ENCODE measurements at places on chromosomes 5 and 9.

- no peak for DNase-seq
Measured at GRCh38 chr5:169788168-169788567, 151.1 kb downstream of the DOCK2 start.

DNA sequence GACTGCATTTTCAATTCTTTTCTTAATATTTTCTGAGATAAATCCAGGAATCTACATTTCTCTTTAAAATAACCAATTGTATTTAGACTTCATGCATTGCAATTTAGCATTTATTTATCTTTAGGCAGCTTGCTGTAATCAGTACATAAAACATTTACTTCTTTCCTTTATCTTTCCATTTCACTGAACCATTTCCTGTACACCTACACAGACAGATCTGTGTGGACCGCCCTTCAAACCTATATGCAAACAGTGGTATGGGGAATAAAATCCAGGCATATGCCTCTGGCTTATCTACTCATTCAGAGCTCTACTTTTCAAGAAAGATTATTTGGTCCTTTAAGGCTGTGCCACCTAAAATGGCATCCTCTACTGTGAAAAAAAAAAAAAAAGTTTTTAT, 640.0 kb downstream of the MAT2B start:
- DNase-seq: no peak

DNA sequence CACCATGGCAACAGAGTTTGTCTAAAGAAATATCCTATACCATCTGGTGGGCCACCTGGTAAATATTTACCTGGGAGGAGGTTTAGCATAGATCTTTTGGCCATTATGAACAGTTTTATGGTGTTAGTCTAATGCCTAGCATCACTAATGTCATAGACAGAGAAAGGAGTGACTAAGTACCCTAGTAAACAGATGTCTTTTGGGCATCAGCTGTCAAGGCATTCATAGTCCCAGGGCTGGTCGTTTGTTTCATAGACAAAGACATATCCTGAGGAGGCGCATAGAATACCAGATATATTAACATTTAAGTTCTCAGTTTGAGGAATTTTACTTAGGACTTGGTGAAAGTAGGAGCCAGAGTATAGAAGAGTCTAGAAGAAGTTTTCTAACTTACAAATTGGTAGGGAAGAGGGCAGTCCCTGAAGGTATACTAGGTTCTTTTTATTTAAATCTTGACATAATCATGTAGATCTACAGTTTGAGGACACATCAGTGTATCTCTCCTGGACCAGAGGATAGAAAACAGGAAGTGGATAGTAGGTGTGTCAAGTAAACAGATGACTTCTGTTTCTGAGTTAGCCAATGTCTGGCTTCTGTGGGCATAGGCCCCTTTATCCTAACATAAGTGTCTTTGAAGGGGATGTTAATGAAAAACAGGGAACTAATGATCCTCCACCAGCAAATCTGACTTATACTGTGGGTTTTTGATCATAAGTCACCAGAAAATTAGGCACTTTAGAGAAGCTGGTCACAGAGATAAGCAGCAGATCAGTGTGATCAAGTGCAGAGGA, 105.0 kb upstream of the PRSS3 start:
- DNase-seq: no peak

DNA sequence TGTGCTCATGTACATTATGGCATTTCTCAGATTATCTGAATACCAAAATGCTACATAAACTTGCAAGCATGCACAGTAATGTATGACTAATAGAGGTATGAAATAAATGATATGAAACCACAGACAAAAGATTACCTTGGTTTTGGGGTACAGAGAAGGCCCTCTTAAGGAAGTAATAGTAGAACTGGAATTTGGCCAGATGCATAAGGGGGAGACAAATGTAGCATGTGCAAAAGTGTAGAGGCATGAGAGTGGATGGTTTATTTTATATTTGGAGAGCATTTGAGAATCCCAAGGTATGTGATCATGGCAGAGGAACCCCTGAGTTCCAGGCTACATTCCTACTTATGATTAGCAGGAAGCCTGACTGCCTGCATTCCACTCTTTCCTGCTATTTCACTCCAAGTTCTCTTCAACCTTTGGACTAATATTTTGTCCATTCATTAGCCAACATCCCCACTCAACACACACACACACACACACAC, 74.2 kb downstream of the MAMDC2 start:
- no peak for DNase-seq

- no peak for DNase-seq
Measured at GRCh38 chr9:70390933-70391341, 23.5 kb downstream of the KLF9 start.

DNA sequence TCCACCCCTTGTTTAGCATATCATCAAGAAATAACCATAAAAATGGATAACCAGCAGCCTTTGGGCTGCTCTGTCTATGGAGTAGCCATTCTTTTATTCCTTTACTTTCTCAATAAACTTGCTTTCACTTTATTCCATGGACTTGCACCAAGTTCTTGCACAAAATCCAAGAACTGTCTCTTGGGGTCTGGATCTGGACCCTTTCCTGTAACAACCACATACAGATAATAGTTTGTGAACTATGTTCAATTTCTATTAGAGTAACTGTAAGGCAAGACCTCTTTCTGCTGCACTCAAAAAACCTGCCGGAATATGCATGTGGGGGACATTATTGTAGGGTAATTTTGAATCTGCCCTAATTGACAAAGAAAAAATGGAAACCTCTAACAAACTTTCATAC, 66.9 kb upstream of the TMEM215 start:
- no peak for DNase-seq

GRCh38 chr9:133679056-133679455, 42.9 kb downstream of the DBH start:
- DNase-seq: peak; percentile 63

- DNase-seq: no peak
Measured at GRCh38 chr5:156164306-156164705, 162.7 kb upstream of the SGCD start.

DNA sequence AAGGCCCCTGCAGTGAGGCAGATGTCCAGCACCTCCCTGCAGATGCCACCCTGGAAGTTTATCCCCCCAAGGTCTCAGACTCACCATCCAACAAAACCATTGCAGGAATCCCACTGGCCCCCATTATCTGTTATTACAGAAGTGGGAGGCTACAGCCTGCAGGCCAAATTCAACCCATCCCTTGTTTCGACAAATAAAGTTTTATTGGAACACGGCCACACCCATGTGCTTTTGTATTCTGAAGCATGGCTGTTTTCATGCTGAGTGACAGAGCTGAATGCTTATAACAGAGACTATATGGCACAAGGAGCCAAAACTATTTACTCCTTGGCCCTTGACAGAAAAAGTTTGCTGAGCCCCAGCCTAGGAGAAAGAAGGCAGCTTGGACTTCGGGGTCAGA, 428.8 kb downstream of the CDK5RAP2 start:
- no peak for DNase-seq

DNA sequence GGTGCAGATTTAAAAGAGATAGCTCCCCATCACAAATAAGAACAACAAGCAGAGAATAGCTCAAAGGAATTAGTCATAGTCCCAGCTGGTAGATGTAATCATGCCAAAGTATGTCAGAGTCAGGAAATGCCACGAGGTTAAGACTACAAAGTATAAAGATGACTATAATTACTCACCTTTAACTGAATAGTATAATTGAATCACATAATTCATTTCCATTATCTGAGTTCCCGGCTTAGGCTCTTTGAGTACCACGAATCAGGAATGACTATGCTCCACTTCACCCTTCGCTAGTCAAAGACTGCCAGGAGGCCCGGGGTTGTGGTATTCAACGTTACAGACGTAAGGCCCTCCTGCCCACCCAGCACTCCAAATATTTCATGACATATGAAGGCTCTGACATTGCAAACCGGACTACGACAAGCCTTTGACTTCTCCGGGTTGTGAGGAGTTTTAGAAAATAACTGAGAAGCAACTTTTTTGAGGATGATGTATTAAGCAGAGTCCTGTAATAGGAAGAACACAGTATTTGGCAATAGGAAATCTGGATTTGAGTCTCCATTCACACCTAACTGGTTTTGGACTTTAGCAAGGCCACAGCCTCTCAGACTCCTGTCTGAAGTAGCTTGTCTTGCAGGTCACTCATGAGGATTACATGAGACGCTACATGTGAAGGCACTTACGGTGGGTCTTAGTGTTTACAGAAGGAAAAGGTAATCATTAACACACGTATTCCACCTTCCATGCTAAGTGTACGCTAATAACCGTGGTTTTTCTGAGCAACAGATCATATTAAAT, 64.6 kb downstream of the ENC1 start:
- DNase-seq: peak; percentile 49

GRCh38 chr5:143790457-143791112, 21.4 kb upstream of the HMHB1 start:
- no peak for DNase-seq

- DNase-seq: no peak
Measured at GRCh38 chr5:1436681-1437080, 8.6 kb downstream of the SLC6A3 start.

GRCh38 chr5:133362438-133362837, 249.9 kb downstream of the FSTL4 start:
- DNase-seq: no peak

- DNase-seq: no peak
Measured at GRCh38 chr5:175264406-175264805, 179.6 kb downstream of the DRD1 start.

DNA sequence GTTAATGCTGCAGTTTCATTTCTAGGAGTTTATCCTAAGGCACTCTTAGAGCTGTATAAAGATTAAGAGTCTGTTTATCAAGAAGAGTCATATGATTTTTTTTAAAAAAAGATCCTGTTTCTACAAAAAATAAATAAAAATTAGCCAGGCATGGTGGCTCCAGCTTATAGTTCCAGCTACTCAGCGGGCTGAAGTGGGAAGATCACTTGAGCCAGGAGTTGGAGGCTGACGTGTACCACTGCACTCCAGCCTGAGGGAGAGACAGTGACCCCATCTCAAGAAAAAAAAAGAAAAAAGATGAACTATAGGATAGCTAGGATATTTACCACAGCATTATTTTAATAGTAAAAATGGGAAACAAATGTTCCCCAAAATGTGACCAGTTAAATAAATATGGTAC, 3.3 kb upstream of the UBE2D2 start:
- DNase-seq: no peak

DNA sequence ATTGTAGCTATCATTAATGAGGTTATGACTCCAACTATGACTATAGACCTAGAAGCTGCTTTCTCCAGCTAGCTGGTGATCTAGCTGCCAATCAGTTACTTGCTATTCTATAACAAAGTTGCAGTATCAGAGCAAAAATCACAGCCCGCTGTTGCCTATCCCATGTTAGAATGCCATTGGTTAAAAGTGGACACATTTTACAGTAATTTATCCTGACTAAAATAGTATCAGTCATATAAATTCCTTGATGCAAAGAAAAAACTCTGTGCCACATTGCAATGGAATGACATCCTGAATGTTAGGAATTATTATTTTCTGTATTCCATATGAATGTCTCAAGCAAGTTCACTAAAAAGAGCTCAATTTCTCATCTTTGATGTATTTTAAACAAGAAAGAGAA, 626.5 kb downstream of the PDE4D start:
- DNase-seq: no peak

- no peak for DNase-seq
Measured at GRCh38 chr9:127537792-127538191, 74.3 kb upstream of the STXBP1 start.

- no peak for DNase-seq
Measured at GRCh38 chr5:175897285-175897684, 25.9 kb downstream of the CPLX2 start.

DNA sequence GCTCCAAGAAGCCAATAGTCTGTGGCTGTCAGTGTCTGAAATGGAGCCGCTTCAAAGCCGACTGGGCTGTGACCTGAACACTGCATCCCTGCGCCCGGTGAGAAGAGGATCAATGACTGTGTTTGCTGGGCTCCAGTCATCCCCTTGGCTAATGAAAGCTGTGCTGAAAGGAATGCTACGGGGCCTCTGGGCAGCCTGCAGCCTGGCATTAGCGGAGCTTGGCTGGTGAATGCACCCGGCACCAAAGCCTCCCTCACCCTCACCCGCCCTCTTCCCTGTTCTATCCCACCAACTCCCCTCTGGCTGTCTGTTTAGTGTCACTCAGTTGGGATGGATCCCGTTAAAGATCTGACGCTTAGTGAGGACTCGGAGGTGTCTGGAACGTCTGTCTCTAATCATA, 355.3 kb downstream of the BNC2 start:
- no peak for DNase-seq

DNA sequence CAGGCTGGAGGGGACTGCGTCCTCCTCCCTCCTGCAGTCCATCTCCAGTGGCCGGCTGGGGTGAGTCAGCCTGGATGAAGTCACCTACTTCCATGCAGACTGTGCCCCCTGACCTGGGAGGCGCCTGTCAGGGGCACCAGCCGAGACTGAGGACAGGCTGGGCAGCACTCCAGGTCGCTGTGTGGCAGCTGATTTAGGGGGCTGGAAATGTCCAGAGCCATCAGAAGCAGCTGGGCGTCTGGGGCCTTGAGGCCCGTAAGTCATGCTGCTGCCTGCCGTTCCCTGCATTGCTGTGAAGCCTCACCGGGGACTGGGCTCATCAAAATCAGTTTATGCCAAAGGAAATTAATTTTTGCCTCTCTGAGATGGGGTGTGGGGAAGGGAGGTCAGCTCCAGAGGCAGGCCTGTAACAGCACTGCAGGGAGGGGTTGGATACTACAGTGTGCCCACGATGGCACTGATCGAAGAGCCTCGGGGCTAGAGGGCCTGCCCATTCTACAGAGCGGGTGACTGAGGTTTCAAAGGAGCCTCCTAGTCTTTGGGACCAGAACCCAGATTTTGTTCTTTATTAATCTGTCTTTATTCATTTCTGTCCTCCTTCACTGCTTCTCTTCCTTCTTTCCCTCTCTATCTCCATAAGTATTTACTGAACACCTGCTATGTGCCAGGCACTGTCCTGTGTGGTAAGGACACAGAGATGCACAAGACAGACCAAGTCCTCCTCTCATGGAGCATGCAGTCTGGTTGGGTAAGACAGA, 70.4 kb upstream of the PSD2 start:
- DNase-seq: no peak
